ENCODE measurements at places on chromosomes 3 and 15.

DNA sequence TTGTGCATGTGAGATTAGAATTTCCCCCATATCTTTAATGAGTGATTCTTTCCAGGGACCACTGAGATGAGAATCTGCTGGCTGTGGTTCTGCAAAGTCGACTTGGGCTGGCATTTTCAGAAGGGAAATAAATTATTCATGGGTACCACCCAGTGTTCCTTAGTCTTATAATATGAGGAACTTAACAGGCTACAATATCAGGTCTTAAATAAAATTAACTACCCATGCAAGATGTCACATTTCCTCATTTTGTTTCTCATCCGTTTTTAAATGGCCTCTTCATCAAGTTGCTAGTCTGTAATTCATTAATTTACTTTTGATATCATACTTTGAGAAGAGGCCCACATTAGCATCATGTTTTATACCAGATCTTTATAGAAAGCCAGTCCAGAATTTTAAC is 58.3 kb upstream of the SKOR1 start:
- no peak for DNase-seq

- no peak for DNase-seq
Observed at GRCh38 chr3:148021381-148021780, 612.2 kb downstream of the ZIC1 start.

DNA sequence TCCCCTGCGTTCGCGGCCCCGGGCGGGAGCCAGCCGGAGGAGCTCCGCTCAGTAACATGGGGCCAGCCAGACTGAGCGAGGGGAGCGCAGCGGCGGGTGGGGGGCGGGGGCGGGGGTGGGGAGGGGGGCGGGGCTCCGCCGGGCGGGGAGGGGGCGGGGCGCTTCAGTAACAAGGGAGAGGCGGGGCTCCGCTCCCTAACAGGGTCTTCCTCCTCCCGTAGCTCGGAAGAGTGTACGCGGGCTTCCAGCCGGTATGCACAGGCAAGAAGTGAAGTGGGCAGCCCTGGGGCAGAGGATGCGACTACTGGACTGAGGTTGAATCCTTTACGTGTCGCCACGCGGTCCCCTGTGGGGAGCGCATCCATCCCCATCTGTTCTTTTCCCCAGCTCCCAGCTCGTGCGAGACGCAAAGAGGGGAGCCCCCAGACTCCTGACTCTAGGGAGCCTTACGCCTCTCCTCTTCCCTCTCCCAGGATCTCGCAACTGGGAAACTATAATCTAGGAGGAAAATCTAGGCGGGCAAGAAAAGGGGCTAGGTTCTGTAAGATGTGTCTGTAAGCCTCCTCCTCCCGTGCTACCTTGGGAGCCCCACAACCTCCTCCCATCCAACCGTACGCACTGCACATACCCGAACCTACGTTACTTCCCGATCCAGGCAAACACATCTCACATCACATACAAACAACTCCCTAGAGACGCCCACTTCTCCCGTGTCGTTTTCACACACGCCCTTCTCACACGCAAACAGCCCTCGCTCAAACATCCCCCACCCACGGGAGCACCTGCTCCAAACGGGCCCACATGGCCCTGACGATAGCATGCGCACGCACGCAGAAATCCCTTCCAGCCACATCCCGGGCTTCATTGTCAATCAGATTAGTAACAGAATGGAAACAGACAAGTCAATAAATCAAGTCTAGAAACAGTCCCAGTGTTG is at the start of gene SHF:
TSS of gene SHF (minus strand) at position 73 of the 937 bp plus-strand sequence. CDS start at position 58, 15 bp downstream.
- DNase-seq = peak; percentile 62

DNA sequence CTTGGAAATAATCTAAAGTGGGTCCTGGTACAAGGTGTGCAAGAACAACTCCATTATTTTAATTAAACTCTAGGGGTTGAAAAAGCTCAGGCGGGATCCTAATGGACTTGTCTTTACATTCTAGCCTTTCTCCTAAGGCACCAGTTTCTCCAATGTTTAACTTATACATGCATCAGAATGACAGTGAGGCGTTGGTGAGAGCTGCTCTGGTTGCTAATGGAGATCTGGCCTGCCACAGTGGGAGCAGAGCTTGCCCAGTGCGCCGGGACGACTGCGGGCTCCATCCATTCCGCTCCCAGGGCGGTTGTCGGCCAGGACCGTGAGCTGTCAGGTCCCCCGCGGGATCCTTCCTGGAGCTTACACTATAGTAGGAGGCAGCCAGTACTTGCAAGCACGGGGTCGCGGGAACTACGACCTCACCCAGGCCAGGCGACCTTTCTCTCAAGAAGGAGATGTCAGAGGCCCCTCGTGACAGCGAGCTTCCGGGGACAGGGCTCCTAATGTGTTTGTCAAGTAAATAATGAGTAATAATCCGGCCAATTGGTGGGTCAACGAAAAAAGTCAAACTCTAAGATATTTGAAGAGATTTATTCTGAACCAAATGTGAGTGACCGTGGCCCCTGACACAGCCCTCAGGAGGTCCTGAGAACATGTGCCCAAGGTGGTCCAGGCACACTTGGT is 991 bp upstream of the HIGD1A start:
- DNase-seq = no peak

DNA sequence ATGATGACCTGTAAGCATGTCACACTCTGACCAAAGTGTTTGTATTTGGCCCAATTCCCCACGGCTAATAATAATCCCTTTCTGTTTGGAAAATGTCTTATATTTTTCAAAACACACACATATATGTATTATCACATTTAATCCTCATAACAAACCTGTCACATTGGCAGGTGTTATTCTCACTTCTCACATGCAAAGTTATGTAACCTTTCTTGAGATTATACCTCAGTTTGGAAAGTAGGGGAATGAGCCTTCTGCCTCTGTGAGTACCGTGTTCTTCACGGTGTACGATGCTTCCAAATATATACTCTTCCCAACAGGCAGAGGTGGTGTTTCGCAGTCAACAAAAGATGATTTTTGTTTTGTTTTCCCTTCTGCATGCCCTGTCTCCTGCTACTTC is 205.6 kb downstream of the TP63 start:
- no peak for DNase-seq

- DNase-seq = no peak
Observed at GRCh38 chr15:84818261-84819131, 1.3 kb downstream of the ALPK3 start.

DNA sequence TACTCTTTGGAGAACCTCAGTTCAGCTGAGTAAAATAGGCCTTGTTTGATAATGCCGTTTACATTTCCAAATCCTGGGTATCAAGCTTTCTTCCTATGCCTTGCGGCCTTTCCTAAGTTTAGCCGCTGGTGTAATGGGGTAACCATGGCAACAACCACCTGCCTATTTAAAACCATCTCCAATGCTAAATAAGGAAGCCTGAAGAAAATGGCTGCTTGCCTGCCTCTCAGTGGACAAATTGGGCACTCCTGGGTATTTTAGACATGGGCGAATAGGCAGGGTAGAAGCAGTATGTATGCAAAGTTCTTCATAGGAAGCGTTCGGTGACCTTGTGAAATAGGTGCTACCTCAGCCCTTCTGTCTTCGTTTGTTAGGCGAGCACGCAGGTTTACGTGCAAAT is 122.7 kb downstream of the DGKG start:
- peak; percentile 15 for DNase-seq

DNA sequence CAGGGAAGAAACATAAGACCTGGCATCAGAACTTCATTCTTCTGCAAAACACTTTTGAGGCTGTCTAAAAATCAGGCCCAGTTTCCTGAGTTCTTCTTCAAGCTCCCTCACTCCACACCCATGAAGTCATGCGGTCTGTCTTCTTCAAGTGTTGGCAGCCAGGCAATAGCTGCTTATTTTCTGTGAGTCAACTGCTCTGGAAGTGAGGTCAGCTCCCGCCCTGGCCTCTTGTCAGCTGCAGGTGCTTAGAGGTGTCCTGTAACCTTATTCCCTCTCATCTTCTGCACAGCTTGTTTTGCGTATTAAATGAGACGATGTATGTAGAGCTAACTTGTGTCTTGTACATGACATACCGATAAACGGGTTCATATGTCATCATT is 226.1 kb downstream of the ADAMTS17 start:
- no peak for DNase-seq

GRCh38 chr3:118501152-118501551 is 533.5 kb downstream of the IGSF11 start:
- DNase-seq = no peak

Measured in inflammatory macrophage (primary cell).